ENCODE measurements at places on chromosomes 2 and 18.

DNA sequence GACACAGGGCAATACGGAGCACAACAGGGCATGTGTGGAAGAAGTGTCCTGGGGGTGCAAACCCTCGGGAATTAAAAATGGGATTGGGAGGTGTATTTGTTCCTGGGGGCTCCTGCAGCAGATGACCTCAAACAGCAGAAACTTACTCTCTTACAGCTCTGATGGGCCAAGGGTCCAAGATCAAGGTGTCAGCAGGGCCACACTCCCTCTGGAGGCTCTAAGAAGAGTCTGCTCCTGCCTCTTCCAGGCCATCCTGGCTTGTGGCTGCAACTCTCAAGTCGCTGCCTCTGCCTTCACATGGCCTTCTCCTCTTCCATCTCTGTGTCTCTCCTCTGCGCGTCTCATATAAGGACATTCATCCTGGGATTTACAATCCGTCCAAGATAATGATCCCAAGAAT, 12.4 kb upstream of the SPATA3 start:
- DNase-seq, result no peak

DNA sequence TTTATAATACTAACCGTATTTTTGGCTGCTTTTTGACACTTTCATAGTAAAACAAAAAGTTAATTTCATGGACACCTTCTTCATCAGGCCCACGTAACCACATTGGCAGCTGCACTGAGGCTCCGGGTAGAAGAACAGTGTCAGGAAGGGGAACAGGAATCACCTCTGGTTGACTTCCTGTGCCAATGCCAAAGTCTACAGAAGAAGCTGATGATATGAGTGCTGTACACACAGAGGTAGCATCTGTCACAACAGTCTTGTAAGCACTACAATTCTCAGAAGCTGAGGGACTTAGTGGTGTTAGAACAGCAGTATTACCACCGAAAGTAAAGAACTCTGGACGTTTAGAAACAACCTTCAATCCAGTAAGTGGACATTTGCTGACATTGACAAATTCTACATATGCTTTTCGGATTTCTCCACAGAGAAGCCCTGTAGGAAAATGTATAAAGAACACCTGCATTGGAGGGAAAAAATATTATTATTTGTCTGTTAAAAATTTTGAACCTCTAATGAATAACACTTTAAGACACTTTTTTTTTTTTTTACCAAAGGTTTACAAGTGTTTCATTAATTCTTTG, 85.3 kb downstream of the TRAPPC8 start:
- no peak for DNase-seq

DNA sequence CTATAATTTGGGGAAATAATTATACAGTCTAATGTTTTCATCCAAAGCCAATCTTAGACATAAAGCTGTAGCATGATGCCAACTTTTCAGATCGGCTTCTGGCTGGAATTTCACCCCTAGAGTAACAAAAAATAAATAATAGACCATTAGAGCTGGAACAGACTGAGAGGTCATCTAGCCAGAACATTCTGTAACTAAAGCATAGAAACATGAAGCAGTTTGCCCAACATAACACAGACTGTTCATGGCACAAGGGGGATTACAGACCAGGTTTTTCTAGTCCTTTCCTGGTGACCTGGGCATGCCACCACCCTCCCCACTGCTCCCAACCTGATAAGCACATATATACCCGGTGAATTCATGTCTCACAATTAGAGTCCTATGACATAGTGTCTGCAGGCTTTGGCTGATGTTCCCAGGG, 116.4 kb upstream of the PPP1CB start:
- no peak for DNase-seq

DNA sequence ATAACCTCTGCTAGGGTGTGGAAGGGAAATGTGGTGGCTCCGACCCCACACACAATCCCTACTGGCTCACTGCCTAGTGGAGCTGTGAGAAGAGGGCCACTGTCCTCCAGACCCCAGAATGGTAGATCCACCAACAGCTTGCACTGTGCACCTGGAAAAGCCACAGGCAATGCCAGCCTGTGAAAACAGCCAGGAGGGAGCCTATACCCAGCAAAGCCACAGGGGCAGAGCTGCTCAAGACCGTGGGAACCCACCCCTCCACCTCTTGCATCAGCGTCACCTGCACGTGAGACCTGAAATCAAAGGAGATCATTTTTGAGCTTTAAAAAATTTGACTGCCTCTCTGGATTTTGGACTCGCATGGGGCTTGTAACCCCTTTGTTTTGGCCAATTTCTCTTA, 249.0 kb upstream of the CDH2 start:
- no peak for DNase-seq

- no peak for DNase-seq
These were observed 84.4 kb upstream of the CAVIN2 start for GRCh38 chr2:191931329-191931728.

DNA sequence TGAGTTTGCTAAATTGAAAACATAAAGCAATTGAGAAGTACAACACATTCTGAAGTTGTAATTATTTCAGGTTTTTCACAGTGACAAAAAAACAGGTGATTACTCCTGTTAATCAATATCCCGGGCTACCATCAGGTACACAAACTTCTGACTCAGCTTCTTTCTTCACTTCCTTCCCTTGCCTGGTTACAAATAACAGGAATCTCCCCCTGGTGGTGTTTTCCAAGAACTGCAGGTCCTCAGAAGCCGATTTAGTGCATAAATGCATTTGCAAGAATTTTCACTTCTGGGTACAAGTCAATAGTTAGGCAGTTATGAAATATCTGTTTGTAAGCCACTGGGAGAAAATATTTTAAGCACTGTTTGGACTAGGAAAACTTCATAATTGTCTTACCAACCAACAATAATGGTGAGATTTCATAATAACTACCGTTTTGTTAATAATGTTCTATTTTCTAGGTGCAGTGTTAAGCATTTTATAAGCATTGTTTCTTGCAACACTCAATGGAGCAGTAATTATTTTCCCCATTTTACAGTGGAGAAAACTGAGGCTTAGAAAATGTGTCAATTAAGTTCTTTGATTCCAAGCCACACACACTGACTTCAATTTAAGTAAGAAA, 12.4 kb upstream of the GMCL1 start:
- peak; percentile 79 for DNase-seq

DNA sequence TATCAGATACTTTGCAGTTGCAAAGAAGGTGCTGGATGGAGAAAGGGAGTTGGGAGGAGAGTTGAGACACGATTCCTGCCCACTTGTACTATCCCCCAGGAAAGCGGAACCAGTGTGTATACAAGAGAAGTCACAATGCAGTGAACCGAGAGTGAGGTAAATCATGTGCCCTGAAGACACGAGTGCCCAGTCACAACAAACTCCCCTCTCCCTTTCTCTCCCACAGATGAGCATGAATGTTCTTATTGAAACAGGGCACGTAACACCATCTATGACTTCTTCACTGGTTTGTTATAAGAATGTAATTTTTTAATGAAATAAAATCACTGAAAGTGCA, 155.7 kb downstream of the IRS1 start:
- no peak for DNase-seq

- DNase-seq, result no peak
These were observed 48.5 kb downstream of the GAREM1 start for GRCh38 chr18:32422201-32422600.

- no peak for DNase-seq
These were observed 71.3 kb upstream of the NRXN1 start for GRCh38 chr2:51103205-51103604.

GRCh38 chr2:23503097-23503496, 118.1 kb downstream of the KLHL29 start:
- no peak for DNase-seq

DNA sequence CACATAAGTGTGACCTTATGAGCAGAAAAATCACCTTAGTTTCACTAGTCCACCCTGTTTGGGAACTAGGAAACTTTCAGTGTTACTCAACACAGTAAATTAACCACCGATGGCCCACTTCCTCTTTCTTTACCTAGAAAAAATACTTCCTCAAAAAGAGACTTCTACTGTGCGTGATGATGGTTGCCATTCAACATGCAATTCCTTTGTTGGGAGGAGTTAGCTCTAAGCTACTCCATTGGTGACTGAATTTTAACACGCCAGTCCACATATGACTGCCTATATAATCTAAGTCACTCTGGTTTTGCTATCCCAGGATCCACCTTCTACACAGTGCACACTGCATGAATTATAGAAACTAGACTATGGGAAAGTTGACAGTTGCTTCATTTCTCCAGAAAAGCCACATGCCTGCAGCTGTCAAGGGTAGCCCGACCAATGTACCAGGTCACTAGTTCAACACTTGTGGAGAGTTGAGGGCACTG, 47.8 kb upstream of the REG3G start:
- no peak for DNase-seq
